ENCODE measurements at places on chromosomes 16 and 17. TPM values are rescaled to one million over a fixed set of nuclear protein-coding genes. Genes with fewer than 3 reads are reported as not detected.

DNAH17 gene
- total RNA-seq: not detected

DNA sequence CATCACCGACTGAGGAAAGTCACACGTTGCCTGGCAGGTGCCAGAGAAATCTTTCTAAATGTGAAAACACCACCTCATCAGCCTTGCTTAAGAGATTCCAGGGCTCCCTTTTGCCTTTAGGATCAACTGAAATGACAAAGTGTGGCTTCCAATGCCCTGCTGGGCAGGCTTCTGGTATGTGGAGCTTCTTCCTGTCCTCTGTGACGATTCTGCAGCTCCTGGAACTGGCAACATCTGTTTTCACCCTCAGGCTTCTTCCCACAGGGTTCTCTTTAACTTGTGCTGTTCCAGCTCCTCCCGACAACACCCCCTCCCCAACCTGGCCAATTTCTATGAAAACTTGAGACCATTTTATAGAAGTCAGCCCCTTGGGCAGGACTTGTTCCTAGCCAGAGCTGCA is 4.8 kb upstream of the ZDHHC1 start:
- no peak for DNase-seq

- DNase-seq: no peak
Measured at GRCh38 chr17:58317421-58318064, 11.1 kb downstream of the TSPOAP1 start.

GRCh38 chr17:56393156-56393555 is 200.3 kb upstream of the NOG start:
- DNase-seq: no peak

GRCh38 chr17:48494335-48494734 is 36.5 kb downstream of the HOXB1 start:
- no peak for DNase-seq

- no peak for DNase-seq
Measured at GRCh38 chr17:58421711-58422110, 4.4 kb upstream of the RNF43 start.

DNA sequence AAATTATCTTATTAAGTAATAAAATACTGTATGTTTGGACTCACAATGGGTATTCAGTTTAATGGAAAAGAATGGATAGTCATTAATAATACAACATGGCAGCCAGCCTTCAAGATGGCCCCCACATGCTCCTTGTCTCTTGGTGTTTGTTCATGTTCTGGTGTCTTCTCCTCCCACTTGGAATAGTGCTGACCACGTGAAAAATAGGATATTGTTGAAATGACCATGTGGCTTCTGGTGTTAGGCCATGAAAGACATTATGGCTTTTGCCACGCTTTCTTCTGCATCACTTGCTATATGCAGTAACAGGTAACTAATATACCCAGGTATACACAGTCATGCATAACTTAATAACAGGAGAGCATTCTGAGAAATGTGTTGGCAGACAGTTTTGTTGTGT is 341.0 kb downstream of the KCNJ2 start:
- DNase-seq: no peak

OTOP3 gene
- 7.1 TPM for total RNA-seq

DNA sequence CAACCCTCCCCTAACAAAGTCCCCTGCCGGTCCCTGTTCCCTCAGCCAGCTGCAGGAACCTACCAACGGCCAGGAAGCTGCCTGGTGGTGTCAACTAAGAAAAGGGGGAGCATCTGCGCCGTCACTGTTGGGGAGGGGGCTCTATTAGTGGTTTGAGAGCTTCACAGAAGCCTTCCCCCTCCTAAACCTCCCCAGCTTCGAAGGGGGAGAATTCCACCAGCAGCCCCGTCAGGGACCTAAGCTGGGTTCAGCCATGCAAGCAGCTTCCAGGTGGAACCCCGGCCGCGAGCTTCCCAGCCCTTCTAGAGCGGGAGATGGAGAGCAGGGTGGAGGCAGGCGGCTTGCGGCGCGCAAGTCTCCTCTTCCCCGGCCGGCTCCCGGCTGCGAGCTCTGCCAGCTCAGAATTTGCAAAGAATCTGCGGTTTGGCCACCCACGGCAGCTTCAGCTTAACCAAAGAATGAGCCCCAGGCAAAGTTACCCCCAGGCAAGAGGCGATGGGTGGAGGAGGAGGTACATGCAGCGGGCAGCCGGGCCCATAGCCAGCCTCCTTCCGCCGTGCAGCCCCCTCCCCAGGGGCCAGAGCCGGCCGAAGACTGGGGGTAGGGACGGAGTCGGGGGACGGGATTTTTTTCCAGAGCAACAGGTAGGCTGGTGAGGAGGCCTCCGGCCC is 33.7 kb downstream of the DDX19A start:
- no peak for DNase-seq

DNA sequence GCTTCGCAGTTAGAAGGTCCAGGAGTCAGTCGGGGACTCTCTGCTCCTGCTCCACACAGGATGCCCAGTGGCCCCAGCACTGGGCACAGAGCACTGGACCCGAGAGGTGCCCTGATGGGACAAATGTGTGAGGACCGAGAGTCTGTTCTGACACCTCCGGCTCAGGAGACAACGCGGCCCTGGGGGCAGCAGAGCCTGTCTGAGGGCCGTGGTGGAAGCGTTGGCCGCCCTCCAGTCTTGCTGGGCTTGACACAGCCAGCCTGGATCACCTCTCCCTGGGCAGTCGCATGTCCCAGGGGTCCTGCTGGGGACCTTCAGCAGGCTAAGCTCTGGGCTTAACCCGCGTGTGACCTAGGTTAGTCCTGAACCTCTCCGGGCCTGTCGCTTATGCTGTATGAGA is 23.1 kb downstream of the LGALS9 start:
- DNase-seq: no peak

RNF222 gene
- 21.8 TPM for total RNA-seq

CPNE7 gene
- 2.9 TPM for total RNA-seq

DNA sequence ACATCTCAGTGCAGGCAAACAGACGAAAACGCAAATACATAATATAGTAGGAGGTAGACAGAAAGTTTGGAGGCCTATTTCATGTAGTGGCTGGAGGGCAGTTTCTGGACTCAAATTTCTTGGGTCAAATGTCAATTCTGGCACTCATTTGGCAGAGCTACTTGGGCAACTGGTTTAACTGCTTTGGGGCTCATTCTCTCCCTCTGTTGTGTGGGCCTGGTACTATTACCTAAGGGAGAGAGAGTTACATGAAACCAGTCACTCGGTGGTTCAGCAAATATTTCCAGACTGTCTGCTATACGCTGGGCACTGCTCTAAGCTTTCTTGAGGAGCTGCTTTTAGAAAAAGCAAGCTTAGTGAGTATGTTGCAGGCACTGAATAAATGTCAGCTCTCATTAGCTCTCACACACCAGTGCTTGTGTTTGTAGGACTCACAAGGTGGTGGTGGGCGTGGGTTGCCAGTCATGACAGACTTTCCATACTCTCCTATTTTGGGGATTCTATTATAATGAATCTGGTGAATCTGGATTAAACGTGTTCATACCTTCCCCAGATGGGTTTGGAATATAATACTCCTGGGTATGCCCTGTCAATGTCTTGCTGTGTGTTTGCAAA is 1.8 kb upstream of the SHISA9 start:
- no peak for DNase-seq

GRCh38 chr17:9802294-9802693 is 10.9 kb upstream of the DHRS7C start:
- no peak for DNase-seq

- DNase-seq: no peak
Measured at GRCh38 chr17:80967404-80967872, 24.2 kb upstream of the CHMP6 start.

- DNase-seq: no peak
Measured at GRCh38 chr17:81546906-81547613, 5.1 kb downstream of the FAAP100 start.

TEKT5 gene
- not detected for total RNA-seq

DNA sequence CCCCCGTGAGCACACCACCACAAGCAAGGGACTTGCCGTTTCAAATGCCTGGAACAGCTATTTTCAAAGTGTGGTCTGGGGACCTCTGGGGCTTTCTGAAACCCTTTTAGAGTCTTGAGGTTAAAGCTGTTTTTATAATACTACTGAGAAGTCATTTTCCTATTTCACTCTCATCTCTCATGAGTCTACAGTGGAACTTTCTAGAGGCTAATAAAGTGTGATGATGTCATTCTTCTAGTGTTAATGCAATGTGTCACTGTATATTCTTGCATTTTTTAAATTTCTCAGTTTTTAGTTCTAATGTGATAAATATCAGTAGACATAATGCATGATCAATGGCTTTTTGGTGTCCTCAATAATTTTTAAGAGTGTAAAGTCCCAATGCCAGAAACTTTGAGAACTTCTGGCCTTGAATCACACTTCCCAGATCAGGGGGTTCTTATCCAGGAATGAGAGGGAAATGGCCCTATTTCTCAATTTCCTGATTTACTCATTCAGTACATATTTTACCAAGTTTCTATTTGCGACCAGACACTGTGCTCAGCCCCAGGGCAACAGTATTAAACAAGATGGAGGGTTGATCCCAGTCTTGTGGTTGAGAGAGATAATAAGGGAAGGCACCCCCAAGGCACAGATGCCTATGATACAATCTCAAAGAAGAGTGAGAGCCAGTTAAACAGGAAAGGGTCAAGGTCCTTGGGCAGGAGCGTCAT is 444.0 kb downstream of the HS3ST3B1 start:
- no peak for DNase-seq

TOM1L1 gene
- total RNA-seq: 42.3 TPM

- no peak for DNase-seq
Measured at GRCh38 chr17:49504369-49504768, 9.3 kb downstream of the NGFR start.

GRCh38 chr17:77391668-77392375 is 251.1 kb downstream of the SEC14L1 start:
- DNase-seq: no peak

OXLD1 gene
- 54.5 TPM for total RNA-seq

Data from esophagus squamous epithelium (tissue), 5 donors.